ENCODE measurements at places on chromosomes 6 and 20.

GRCh38 chr6:24595910-24596525, 50.0 kb downstream of the KIAA0319 start:
- DNase-seq = no peak

GRCh38 chr6:158564243-158565121, 4.6 kb downstream of the TMEM181 start:
- DNase-seq = no peak

DNA sequence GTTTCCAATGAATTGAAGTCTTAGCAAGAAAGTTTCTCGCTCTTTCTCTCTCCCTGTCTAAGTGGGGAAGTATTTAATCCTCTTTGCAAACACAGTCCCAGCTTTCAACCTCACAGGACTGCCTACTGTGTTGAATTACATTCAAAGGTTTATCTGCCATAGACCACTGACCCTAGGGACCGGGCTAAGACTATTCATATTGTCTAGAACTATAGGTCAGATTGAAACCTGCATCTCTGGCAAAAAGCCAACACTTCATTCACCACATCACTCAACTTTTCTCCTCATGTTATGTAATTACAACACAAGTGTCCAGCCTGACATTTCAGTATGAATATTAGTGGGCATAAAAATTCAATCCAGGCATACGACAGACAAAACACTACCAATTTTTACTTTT, 314.7 kb upstream of the RSPO3 start:
- DNase-seq = no peak

- DNase-seq = no peak
These were observed 27.0 kb upstream of the TBC1D7 start for GRCh38 chr6:13355043-13355945.

DNA sequence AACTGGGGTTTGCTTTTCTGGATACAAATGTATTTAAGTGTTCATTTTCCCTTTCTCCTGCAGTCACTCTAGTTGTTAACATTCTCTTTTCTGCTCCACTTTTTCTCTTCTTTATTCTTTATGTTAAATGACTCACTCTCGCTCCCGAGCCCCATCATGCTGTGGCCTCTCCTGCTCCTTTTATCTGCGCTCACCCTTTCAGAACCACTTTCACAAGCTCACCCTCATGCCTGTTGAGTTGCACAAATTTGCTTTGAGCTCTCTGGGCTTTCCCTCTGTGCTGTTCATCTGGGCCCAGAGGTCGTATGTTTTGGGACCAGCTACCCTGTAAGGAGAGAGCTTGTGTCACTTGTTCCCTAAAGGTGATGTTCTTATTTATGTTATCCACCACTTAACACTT, 98.1 kb upstream of the ASCC3 start:
- no peak for DNase-seq

DNA sequence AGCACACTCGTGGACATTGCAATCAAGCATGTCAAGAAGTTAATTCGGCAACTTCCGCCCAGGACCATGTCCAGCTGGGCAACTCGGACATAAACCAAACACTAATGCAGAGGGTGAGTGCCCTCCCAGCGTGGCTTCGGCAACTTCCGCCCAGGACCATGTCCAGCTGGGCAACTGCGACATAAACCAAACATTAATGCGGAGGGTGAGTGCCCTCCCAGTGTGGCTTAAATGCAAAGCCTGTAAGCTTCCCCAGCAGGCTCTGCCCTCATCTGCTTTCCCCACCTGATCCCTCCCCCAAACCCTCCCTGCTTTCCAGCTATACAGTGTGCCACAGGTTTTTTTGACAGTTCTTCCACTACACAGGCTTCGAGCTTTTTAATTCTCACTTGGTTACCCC, 143.4 kb downstream of the PXDC1 start:
- DNase-seq = no peak

DNA sequence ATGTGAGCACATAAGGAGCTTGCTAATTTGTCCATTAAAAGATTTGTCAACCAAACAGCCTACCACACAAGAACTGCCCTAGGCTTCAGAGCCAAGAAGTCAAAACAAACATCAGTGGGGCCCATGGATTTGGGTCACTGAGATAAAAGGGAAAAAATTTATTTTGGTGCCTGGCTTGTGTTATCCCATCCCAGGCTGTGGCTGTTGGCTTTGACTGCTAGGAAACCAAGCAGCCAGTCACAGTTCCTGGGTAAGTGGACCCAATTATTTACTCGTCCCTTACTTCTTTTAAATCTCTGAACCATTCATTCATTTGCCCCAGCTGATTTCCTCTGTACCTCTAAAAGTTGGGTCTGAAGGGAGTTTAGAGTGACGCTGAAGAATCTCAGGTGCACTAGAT, 41.3 kb downstream of the EDN1 start:
- DNase-seq = no peak

GRCh38 chr20:35502352-35502751, 27.1 kb downstream of the C20orf173 start:
- no peak for DNase-seq

- no peak for DNase-seq
These were observed 268.6 kb downstream of the ERMARD start for GRCh38 chr6:170019818-170020583.

DNA sequence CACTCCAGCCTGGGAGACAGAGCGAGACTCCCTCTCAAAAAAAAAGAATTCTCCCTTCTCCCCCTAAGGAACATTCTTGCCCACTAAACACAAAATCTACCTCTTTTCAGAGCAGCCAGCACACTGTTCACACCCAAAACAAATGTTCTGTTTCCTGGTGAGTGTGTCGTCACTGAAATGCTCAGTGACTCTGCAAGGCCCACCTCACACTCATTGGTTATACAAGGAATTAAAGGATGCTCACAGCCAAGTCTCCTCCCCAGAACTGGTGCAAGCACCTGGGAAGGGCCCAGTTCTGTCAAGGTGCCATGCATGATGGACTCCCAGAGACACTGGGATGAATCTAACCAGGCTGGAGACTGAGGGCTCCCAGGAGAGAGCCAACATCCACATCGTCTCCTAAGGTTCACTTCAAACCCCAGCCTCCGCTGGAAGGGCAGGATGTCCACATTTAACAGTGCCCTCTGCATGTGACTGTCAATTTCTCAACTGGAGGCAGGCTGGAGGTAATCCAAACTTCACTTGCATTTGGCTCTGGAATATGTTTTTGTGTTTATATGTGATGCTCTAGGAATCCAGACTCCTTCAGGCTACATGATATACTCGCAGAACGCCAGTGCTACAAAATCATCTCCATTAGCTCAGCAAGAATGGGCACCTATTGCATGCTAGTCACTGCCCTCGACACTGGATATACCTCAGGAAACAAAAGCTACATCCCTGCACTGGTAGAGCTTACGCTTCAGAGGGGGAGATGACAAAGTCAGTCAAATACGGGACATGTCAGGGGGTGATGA, 7.1 kb downstream of the RRBP1 start:
- DNase-seq = no peak

DNA sequence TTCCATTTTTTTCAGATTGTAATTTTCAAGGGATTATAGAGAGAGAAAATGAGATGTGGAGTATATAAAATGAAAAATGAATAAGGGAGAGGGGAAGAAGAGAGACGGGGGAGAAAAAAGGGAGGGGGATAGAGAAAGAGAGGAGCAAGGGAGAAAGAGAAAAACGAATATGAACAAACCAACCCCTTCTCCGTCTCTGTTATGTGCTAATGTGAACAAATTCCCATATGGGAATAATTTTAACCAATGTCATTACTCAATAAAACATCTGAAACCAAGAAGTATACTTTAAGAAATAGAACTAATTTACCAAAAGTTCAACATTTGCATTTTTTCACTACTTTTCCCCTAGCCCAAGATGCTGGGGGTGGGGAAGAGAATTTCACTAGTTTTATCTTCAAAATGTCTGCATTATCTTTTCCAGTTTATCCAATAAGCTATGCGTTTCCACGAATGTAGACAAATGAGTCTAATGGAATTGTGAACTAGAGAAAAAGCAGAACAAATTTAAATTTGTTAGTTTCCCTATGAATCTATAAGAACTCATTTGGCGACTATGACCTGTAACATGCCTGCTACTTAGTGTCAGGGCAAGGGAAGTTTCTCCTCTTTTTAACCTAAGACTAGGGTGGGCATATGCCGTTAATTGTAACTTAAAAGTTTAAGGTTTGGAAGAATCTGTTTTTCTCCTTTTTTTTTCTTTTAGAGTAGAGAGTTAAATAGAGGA, 286.3 kb downstream of the BTBD9 start:
- no peak for DNase-seq

GRCh38 chr20:53406580-53406979, 187.1 kb downstream of the ZNF217 start:
- DNase-seq = no peak

- DNase-seq = no peak
These were observed 166.8 kb downstream of the SAMD5 start for GRCh38 chr6:147675281-147675680.

- DNase-seq = no peak
These were observed 14.0 kb downstream of the CALHM6 start for GRCh38 chr6:116475141-116475540.

DNA sequence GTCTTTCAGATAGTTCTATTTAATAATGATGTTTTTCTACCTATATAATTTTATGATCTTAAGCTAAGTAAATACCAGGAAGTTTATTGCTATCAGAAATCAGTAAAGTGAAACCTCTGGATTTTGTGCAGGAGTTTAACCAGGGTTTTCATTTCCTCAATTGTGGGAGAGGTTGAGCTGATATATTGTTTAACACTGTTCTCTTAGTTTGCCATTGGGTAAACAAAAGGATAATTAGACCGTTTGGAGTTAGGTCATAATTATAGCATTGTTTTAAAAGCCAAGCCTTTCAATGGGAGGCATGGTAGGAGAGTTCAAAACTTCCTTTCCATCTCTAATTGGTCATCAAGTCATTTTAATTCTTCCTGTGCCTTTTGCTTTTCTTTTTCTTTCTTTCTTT, 58.7 kb downstream of the STXBP5 start:
- DNase-seq = no peak

DNA sequence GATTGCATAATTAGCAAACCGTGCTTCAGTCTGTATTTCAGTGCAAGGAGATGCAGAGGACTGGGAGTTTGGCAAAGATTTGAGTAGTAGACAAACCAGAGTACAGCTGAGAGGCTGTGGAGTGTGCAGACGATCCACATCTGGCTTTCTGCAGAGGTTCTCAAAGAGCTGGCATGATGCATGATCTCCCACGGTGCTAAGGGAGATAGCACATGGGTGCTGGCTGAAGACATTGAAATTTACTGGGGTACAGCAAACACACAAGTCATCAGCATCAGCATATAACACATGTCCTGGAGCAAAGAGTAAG, 79.0 kb upstream of the FAM184A start:
- DNase-seq = no peak

GRCh38 chr6:130734161-130734560, 93.0 kb upstream of the SMLR1 start:
- no peak for DNase-seq

DNA sequence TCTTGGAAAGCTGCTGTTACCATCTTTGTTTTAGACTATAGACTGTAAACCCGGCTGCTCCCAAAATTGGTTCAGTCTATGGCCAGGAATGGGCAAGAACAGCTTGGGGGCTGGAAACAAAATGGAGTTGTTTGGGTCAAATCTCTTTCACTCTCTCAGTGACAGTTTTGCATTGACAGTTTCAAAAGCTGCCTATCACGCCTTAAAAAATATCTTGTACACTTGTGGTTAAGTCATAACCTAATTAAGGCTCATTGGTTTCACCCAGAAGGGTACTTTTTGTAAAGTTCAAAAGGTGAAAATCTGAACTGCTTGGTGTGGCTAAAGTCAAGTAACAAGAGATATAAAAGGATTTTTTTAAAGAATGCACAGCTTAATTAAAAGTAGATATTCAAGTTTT, 76.1 kb upstream of the PRL start:
- DNase-seq = no peak

DNA sequence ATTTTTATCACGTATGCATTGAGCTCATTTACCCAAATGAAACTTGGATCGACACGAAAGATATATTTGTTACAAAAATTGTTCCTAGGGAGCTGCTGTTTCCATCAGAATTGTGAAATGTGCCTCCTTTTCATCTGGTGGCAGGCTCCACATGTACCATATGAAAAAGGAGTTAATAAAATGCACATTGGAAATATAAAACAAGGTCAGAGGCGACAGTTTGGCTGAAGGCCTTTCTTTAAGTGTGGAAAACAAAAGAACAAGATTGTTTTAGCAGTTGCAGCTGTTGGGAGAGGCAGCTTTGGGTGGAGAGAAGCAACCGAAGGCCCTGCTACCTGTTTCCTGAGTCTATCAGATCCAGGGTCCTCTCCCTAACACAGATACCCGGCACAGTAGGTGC, 334.5 kb upstream of the NT5E start:
- DNase-seq = no peak

DNA sequence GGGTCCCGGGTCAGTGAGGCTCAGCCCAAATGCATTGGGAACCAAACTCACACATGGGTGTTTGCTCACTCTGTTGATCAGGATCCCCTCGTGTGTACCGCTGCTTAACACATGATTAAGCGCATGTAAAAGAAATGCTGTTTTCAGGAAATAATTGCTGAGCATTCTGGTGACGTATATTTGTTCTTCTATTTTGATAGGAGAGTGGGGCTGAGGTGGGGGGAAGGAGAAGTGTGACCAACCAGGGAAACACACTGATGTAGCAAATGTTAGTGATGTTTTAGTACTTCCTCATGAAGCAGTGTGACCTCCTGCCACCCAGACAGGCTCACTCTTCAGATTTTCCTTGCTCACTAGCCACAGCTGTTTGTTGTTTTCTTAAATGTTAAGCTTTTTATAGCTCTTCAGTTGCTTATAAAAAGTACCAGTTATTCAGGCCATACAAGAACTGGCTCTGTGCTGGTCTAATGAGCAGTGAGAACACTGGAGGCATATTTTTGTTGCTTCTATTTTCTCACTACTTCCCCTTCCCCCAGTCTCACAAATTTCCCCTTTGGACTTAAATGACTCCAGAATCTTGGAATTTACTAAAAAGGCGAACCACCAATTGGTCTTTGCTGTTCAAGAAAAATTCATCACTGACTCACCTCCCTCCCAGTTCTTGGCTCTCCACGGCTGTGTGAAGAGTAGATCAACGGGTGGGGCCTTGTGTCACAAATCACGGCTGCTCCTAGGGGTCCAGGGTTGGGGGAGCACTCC, 79.2 kb upstream of the BACH2 start:
- no peak for DNase-seq

DNA sequence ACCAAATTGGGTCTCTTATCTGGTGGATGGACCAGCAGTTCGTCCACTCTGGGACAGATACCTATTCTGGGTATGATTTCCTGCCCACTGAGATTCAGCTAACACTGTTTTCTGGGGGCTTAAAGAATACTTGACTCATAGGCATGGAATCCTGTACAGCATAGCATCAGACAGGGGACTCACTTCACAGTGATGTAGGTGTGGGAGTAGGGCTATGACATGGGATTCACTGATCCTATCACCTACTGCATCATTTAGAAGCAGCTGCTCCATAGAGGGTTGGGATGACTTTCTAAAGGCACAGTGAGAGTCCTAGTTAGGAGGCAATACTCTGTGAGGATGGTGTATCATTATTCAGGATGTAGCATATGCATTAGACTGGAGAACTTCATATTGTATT, 74.5 kb upstream of the AHI1 start:
- DNase-seq = no peak

GRCh38 chr6:125853168-125853567, 62.4 kb downstream of the NCOA7 start:
- DNase-seq = no peak

- DNase-seq = no peak
These were observed 10.9 kb downstream of the PMEPA1 start for GRCh38 chr20:57698867-57699275.

- DNase-seq = no peak
These were observed 38.5 kb upstream of the PTPRK start for GRCh38 chr6:128558924-128559323.

All from left ventricle myocardium superior (tissue), 1 donor.